Urinary bladder (tissue), 4 donors: ENCODE measurements at places on chromosomes 7 and 10. TPM values are rescaled to one million over a fixed set of nuclear protein-coding genes. Genes with fewer than 3 reads are reported as not detected.

DNA sequence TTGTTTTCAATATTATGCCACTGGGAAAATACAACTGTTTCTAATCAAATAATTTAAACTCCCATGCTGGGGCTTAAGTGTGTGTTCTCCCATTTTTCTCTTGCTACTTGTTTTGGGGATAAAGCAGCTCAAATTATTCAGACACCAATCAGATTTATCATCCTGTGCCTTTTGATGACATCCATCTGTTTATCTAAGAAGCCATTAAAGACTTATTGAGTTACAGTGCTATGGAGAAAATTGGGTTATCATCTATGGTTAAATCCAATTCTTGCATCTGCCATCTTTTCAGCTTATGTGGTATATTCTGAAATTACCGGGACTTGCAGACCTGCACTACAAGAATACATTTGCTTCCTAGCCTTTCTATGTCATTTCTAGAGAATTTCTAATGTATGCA is 401.2 kb downstream of the GFRA1 start:
- DNase-seq, result no peak

DNA sequence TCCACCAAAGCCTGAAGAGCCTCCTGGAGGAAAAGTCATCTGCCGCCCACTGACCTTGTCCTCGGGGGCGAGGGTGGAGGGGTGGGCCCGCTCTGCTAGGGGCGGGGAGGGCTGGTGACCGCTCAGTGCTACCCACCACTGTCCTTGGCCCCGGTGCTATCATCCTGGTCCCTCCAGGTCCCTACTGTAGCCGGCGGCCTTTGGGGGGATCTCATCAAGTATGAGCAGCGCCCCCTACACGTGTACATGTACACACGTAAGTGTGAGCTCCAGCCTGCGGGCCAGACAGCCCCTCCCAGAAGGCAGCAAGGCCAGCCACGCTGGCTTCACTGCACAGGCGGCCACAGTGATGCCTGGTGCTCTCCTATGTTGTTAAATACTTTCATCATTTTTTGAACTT is 19.6 kb downstream of the TTYH3 start:
- DNase-seq, result no peak

DNA sequence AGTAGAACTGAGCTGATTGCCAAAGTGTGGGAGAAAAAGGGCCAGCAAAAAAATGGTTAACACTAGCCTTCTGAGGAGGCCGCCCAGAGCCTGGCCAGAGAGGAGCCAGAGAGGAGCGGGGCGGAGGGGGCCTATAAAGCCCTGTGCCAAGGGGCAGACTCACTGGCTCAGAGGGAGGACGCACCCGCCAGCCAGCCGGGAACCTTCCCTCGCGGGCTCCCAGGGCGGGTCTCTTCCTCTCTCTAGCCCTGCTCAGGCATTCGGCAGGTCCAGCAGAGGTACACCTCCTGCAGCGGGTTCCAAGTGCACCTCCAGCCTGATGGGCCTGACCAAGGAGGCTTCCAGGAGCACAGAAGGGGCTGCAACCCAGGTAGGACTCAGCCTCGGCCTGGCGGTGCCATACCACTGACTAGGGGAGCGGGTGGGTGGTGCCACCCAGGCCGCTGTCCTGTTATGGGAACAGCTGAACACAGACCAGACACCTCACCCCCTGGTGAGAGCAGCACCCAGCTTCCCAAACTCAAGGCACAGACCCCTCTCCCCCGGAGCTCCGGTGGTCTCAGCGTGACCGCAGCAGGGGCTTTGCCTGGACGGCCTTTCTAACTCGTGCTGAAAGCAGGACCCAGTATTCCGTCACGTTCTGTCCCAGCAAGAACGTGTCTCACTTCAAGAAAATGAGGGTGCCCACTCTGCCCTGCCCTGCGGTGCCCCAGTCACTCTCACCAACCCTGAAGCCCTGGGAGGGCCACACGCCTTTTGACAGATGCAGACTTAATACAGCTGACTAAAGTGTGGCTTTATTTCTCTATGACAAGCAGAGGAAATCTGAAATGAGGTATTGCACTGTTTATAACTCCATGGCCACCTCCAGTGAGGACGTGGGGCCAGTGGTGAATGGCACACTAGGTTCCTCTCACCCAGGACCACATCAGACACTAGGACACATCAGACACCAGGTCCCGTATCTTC is at the start of gene GPER1:
TSS of gene GPER1 (plus strand) at position 162 of the 969 bp plus-strand sequence. CDS start 3,616 bp downstream, outside the sequence.
- DNase-seq, result peak; percentile 21

Gene HTR5A
- not detected for total RNA-seq

DNA sequence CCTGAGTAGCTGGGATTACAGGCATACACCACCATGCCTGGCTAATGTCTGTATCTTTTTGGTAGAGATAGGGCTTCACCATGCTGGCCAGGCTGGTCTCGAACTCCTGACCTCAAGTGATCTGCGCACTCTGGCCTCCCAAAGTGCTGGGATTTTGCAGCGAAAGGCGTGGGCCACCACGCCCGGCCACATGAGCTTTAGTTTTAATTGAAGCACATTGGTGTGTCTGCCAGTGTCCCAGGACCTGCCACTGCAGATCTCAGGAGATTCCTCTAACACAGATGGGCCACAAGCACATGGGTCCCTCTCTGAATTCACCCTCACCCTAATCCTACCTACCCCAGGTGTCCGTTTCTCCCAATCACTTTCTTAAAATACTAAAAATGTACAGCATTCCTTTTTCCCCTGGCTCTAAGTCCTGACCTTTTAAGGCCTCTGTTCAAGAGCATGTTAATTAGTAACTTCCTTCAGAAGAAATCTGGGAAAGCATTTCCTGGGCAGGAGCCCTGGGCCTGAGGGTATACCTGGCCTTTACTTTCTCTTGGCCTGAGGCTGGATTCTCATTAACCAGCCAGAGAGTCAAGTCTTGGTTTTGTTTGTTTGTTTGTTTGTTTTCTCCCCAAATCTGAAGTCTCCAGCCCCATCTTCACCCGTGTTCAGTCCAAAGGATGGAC is 82.6 kb downstream of the PRPF18 start:
- no peak for DNase-seq

GRCh38 chr7:138885383-138886147 is 87.6 kb upstream of the ATP6V0A4 start:
- DNase-seq, result no peak

Gene C10orf53
- total RNA-seq, result not detected

- DNase-seq, result no peak
Observed at GRCh38 chr7:156582591-156583123, 57.9 kb upstream of the RNF32 start.

Gene KCP
- total RNA-seq, result 1.4 TPM

DNA sequence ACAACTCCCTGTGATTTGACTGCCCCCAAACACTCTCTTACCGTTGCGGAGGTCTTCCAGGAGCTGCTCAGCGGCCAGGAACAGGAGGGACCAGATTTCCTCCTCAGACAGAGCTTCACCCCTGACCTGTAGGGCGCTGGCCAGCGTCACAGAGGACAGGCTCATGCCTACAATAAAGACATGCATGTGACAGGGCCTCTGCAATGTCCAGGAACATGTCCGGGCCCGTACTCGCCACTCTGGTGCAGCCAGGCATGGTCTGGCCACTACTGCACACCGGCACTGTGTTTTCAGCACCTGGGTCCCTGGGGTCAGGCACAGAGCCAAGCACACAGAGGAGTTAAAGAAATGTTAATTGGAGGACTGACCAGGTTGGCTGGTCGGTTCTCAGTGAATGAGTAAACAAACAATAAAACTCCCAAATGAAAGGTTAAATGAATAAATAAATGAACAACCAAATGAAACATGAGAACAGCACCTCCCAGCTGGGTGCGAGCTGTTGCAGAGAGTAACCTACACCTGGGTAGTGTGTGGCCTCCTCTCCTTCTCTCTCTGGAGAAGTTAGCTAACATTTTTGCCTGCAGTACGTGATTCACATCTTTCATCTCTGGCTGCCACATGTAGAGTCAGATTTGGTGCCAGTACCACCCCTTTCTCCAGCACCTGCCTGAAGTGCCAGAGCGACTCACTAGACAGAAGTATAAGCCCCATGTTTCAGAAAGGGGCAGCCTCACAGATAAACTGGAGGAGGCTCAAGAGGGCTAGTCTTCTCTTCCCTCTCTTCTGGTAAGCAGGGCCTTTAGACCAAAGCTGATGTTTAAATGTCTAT is 22.8 kb downstream of the FRMPD2 start:
- DNase-seq, result peak; percentile 10

DNA sequence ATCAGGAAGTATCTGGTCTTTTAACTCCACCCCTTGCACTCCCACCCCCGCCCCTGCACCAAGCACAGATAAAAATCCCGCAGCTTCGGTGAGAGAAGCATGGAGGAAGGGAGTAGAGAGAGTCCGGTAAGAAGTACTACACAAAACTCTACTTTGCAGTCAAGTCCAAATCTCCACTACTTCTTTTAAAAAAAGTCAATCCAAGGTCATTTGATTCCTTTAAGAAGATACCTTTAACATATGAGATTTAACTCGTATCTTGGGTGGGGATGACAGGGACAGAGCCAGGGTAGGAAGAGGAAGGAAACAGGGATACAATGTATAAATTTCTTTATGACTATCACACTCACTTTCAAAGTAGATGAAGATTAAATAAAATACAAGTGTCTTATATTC is 132.1 kb downstream of the NRBF2 start:
- peak; percentile 50 for DNase-seq

Gene TWIST1
- 22.9 TPM for total RNA-seq

DNA sequence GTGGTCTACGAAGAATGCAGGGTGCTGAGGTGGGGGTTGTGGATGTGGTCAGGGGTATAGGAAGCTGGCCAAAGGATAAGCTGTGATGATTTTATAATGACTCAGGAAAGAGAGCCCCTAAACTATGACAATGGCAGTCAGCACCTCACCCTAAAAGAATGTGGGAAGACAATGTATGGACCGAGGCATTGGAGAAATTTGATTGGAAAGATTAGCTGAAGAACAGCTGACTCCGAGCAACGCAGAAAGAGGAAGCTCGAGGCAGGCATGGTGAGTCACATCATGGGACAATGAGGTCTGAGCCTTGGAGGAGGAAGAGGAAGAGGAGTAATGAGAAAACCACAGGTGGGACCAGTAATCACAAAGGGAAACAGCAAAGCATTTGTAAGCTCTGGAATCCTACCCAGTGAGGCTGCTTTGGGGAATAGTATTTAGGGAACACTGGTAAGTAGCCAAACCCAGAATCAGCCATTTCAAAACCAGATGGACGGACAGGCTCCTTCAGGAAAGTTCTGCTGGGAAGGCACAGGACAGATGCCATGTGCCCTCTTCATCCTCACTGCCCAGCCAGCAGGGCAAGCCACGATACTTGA is 295.4 kb downstream of the PRPF18 start:
- no peak for DNase-seq

Gene AOAH
- 7.1 TPM for total RNA-seq

- DNase-seq, result no peak
Observed at GRCh38 chr10:95234951-95235350, 40.9 kb downstream of the ACSM6 start.

Gene PPP1R3C
- 129 TPM for total RNA-seq

- no peak for DNase-seq
Observed at GRCh38 chr7:32673275-32673983, 178.1 kb downstream of the AVL9 start.

DNA sequence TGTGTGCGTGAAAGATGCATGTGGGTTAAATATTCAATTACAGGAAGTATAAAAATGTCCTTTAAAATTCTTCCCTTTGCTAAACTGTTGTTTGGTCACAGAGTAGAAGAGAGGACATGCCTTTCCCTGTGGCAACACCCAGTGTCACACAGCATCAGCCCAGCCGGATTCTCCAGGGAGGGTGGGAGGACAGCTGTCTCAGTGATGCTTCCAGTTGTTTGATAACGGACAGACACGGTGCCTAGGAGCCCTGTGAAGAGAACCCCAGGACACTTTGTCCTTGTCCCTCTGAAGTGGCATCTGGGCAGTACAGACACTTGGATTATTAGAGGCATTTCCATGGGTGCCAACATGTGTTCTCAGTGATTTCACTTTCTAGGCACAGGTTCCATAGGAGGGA is 306.6 kb upstream of the LRGUK start:
- no peak for DNase-seq

GRCh38 chr7:94492601-94493000 is 17.0 kb upstream of the CASD1 start:
- no peak for DNase-seq

Gene ACTL6B
- 0.69 TPM for total RNA-seq

DNA sequence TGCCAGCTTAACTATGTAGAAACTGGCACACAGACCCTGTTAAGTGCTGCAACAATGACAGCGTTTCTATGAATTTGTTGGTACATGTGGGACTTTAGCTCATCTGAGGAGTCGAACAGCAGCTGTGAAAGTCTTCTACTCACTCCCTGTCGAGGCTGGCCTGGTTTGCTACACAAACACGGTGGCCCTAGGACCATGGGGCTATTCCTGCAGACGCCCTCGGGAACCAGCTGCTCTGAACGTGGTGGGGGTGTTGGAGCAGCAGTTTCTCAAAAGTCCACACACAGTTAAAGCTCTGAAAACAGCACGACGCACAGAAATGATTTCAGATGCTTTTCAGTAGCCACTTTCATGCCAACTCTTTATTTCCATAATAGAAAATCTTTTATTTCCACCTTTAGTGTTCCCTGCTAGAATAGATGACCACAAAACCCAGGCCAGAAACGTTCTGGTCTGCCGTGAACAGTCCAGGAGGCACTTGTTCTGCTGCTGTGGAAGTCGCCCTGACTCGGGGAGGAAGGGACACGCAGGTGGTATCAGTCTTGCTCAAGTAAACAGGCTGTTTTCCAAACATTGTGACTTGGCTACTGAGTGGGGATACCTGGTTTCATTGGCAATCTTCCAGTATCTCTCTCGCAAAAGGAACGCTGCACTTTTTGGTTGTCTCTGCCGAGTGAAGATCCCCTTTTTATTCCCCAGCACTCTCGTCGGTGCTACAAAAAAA is 21.5 kb downstream of the GUSB start:
- DNase-seq, result no peak

- DNase-seq, result peak; percentile 78
Observed at GRCh38 chr10:98349508-98349922, 65.5 kb downstream of the PYROXD2 start.

GRCh38 chr7:70000737-70001348 is 402.6 kb downstream of the AUTS2 start:
- no peak for DNase-seq

Gene TRIM73
- 3.8 TPM for total RNA-seq

Gene PNLIPRP2
- total RNA-seq, result not detected

- no peak for DNase-seq
Observed at GRCh38 chr7:117036836-117037235, 83.5 kb downstream of the ST7 start.

DNA sequence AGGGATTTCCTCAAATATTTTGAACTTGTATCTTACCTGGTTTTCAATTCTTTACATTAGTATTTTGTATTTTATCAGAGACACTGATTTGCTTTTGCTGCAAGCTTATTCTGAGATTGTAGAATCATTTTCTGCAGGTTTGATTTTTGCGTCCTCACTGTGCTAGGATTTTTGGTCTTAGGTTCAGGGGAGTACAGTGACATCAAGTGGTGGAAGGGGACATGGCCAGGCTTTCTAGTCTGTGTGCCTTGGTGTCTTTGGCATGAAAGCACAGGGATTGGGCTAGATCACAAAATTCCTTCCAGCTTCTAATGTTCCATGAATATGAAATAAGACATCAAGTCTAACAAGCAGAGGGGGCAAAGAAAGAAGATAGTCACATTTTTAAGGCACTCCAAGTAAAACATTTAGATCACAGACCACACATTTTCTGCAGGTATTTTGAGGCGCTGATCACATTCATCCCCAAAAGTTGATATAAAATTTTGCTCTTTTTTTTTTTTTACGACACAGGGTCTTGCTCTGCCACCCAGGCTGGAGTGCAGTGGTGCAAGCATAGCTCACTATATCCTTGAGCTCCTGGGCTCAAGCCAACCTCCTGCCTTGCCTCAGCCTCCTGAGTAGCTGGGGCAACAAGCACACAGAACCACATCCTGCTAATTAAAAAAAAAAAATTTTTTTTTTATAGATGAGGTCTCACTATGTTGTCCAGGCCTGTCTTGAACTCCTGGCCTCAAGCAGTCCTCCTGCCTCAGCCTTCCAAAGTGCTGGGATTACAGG is 124.4 kb downstream of the PON1 start:
- DNase-seq, result peak; percentile 42

Gene PLEKHA1
- 59.5 TPM for total RNA-seq
